ENCODE measurements at places on chromosomes 7 and 10. TPM values are rescaled to one million over a fixed set of nuclear protein-coding genes. Genes with fewer than 3 reads are reported as not detected.

GRCh38 chr7:8430643-8431042 is 2.8 kb upstream of the NXPH1 start:
- H3K27me3 ChIP-seq, result peaks cover 56% of the 10 kb centered on the region
- no peaks in the 10 kb centered on the region for H3K36me3 ChIP-seq
- peaks cover 24% of the 10 kb centered on the region for H3K4me1 ChIP-seq
- no peak overlapping the region for H3K27ac ChIP-seq
- DNase-seq, result no peak

DNA sequence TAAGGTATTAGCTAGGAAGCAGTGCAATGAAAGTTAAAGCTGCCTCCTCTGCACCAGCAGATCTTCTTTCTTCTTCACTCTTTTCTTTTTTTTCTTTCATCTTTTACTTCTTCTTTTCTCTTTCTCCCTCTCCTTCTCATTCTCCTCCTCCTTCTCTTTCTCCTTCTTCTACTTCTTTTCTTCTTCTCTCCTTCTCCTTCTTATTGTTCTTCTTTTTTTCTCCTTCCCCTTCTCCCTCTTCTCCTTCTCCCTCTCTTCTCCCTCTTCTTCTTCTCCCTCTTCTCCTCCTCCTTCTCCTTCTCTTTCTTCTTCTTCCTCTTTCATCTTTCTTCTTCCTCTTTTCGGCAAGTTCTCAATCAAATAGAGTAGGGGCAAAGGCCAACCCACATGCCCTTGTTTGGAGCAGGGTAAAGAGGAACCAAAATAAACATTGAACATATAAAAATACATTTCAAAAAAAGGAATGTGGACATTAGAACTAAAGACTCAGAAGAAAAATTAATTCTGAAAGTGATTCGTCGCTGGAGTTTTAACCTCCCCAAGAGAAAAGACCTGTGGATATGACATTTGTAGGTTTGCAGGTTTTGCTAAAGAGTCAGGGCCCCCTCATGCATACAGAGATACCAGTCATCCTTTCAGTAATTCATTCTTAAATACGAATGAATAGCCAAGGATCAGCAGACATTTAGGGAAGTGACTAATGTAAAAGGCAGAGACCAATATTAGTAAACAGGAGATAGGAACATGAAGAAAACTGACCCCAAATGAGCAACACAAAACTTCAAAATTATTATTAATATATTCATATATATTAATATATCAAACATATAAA is 93.0 kb upstream of the RSU1 start:
- peaks cover 23% of the 10 kb centered on the region for H3K4me1 ChIP-seq
- no peak overlapping the region for H3K4me3 ChIP-seq
- no peak for DNase-seq

- no peak for DNase-seq
- H3K4me1 ChIP-seq, result no peaks in the 10 kb centered on the region
- no peaks in the 10 kb centered on the region for H3K27me3 ChIP-seq
- H3K27ac ChIP-seq, result no peak overlapping the region
Measured at GRCh38 chr10:86594535-86594934, 59.8 kb upstream of the OPN4 start.

- H3K36me3 ChIP-seq, result no peaks in the 10 kb centered on the region
- no peak overlapping the region for H3K4me3 ChIP-seq
- no peak for DNase-seq
- no peak overlapping the region for H3K27ac ChIP-seq
- H3K27me3 ChIP-seq, result no peaks in the 10 kb centered on the region
Measured at GRCh38 chr7:41107330-41107937, 595.5 kb downstream of the INHBA start.

DNA sequence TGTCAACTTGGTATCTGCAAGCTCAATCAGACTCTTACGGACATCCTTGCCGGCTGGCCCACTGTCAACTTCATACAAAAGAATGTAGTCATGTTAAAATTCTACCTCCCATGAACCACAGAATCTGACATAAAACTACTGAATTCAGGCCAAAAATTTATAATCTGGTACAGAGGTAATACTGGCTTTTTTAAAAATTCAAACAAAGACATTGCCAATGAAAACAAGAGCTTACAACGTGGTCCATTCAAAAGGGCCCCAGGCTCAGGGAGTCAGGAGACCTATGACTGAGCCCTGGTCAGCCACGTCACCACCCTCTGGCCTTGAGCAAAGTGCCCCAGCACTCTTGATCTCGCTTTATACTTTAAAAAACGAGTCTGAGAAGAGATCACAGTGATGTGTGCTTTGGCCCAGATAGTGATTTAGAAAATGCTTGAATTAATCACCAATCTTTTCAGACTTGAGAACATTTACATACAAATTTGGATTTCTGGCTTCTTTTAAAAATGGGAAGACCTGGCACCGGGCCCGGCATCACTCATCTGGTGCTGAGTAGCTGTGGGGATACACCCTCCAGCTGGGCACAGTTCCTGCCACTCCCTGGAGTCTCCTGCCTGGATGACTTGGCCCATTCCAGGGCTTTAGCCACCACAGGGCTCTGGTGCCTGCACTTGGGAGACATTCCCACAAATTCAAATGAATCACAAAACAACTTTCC is 94.1 kb downstream of the PIP4K2A start:
- DNase-seq, result no peak
- peak overlapping the region; percentile 53 for H3K27ac ChIP-seq
- H3K4me3 ChIP-seq, result no peak overlapping the region
- H3K27me3 ChIP-seq, result no peaks in the 10 kb centered on the region

- H3K4me3 ChIP-seq, result no peak overlapping the region
- no peaks in the 10 kb centered on the region for H3K27me3 ChIP-seq
- DNase-seq, result no peak
- no peak overlapping the region for H3K27ac ChIP-seq
- no peaks in the 10 kb centered on the region for H3K4me1 ChIP-seq
- H3K36me3 ChIP-seq, result no peaks in the 10 kb centered on the region
Measured at GRCh38 chr7:54963155-54963554, 55.7 kb upstream of the EGFR start.

- H3K4me1 ChIP-seq, result peaks cover 1% of the 10 kb centered on the region
- no peaks in the 10 kb centered on the region for H3K27me3 ChIP-seq
- no peaks in the 10 kb centered on the region for H3K36me3 ChIP-seq
- no peak for DNase-seq
Measured at GRCh38 chr7:3892157-3892556, 591.1 kb downstream of the SDK1 start.

DNA sequence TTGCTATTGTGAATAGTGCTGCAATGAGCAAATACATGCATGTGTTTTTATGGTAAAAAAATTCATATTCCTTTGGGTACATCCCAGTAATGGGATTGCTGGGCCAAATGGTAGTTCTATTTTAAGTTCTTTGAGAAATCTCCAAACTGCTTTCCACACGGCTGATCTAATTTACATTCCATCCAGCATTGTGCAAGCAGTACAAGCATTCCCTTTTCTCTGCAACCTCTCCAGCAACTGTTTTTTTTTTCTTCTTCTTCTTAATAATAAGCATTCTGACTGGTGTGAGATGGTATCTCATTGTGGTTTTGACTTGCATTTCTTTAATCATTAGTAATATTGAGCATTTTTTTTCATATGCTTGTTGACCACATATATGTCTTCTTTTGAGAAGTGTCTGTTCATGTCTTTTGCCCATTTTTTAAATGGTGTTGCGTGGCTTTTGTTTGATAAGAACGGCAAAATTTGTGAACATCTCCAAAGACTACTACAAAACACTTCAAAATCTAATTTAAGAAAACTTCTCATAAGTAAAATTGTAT is 136.1 kb upstream of the MYO3A start:
- no peak overlapping the region for H3K27ac ChIP-seq
- no peaks in the 10 kb centered on the region for H3K27me3 ChIP-seq
- no peak overlapping the region for H3K4me3 ChIP-seq
- no peak for DNase-seq
- no peaks in the 10 kb centered on the region for H3K4me1 ChIP-seq
- peaks cover 2% of the 10 kb centered on the region for H3K36me3 ChIP-seq

DNA sequence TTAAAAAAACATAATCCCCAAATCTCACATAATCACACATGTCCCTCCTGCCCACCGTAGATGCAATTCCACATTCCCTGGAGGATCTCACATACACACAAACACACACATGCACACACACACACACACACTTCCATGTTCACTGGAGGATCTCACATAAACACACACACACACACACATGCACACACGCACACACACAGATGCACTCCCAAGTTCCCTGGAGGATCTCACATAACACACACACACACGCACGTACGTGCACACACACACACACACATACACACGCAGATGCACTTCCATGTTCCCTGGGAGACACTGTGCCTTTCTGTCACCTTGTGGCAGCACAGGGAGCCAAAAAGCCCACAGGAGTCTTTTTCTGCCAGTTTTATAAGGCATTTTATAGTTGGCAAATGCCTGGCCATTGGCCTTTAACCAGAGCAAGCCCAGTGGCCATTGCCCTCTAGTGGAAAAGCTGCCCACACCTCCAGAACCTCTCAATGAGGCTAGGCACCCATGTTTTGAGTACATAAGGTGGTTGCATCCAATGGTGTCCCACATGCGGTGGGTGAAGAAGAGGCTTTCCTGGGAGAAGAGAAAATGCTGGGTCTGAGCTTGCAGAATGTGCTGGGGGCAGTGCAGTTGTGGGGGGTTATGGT is 115.4 kb upstream of the ACBD5 start:
- H3K27me3 ChIP-seq, result no peaks in the 10 kb centered on the region
- no peak overlapping the region for H3K27ac ChIP-seq
- H3K4me3 ChIP-seq, result no peak overlapping the region
- peaks cover 2% of the 10 kb centered on the region for H3K4me1 ChIP-seq

GRCh38 chr10:6586501-6586900 is 6.4 kb upstream of the PRKCQ start:
- H3K27ac ChIP-seq, result no peak overlapping the region
- peaks cover 3% of the 10 kb centered on the region for H3K27me3 ChIP-seq

- H3K27me3 ChIP-seq, result peaks cover 3% of the 10 kb centered on the region
- H3K27ac ChIP-seq, result no peak overlapping the region
- H3K36me3 ChIP-seq, result no peaks in the 10 kb centered on the region
- no peak for DNase-seq
- no peak overlapping the region for H3K4me3 ChIP-seq
- H3K4me1 ChIP-seq, result no peaks in the 10 kb centered on the region
Measured at GRCh38 chr10:42971251-42971599, 105.6 kb upstream of the RET start.

- no peaks in the 10 kb centered on the region for H3K36me3 ChIP-seq
- no peak for DNase-seq
- H3K27ac ChIP-seq, result no peak overlapping the region
- H3K4me3 ChIP-seq, result no peak overlapping the region
Measured at GRCh38 chr10:29067161-29067560, 221.7 kb upstream of the LYZL1 start.

DNA sequence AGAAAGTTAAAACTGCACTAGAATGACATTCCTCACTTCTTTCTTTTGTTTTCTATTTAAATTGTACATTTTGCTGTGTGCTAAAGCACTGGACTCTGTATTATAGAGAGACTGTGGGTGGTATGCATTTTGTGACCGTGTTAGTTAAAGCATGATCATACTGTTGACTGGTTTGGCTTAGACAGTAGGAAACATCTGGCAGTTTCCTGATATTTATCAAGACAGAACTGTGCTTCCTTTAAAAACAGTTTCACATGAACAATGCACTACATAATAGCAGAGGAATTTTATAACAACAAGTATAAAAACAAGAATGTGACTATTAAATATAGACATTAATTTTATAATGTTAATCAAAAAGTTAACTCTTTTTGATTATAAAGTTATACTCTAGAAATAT is 23.1 kb downstream of the GNG11 start:
- H3K4me3 ChIP-seq, result no peak overlapping the region
- no peak overlapping the region for H3K27ac ChIP-seq
- no peaks in the 10 kb centered on the region for H3K27me3 ChIP-seq
- no peaks in the 10 kb centered on the region for H3K36me3 ChIP-seq
- H3K4me1 ChIP-seq, result no peaks in the 10 kb centered on the region

GRCh38 chr10:52814506-52814905 is 41.9 kb upstream of the MBL2 start:
- no peaks in the 10 kb centered on the region for H3K36me3 ChIP-seq
- no peaks in the 10 kb centered on the region for H3K27me3 ChIP-seq
- no peak overlapping the region for H3K27ac ChIP-seq
- no peak overlapping the region for H3K4me3 ChIP-seq

DNA sequence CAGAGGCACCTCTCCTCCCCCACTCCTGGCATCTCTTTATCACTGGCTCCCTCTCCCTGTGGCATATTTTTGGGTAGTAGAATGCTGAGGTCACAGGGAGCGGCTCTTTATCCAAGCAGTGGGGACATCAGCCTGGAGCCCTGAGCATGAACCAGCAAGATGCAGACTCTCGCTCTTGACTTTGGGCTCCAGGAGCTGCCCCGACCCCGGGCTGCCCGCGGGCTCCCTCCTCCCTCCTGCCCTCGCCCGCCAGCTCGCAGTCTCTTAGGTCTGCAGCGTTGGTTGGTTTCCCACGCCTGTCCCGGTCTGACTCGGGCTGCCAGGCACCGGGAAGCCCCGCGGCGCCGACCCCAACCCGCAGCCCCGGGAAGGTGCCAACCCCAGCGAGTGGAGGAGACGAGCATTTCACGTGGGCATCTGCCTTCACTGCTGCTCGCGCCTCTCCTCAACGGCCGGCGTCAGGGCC is 1.3 kb downstream of the INSYN2A start:
- peak overlapping the region; percentile 71 for H3K4me3 ChIP-seq
- peak; percentile 8 for DNase-seq
- H3K4me1 ChIP-seq, result peaks cover 5% of the 10 kb centered on the region
- peaks cover 66% of the 10 kb centered on the region for H3K27me3 ChIP-seq
- no peak overlapping the region for H3K27ac ChIP-seq
- no peaks in the 10 kb centered on the region for H3K36me3 ChIP-seq

DNA sequence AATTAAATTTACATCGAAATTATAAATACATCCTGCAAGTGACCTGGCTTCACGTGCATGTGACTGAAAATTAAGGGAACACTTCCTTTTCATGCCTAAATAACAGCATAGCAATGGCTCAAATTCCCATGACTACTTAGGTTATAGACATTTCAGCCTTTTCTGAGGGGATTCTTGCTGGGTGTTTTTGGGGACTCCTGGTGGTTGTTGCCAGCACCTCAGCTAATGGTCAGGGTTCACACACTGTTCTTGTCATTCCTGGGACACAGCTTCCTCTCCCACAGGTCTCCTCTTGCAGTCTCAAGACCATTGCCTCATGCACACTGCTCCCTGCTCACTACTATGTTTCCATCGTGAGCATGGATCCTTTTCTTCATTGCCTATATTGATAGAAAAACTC is 148.9 kb upstream of the GLI3 start:
- no peaks in the 10 kb centered on the region for H3K36me3 ChIP-seq
- no peak for DNase-seq
- no peaks in the 10 kb centered on the region for H3K4me1 ChIP-seq
- no peak overlapping the region for H3K27ac ChIP-seq
- H3K4me3 ChIP-seq, result no peak overlapping the region

GRCh38 chr7:120273476-120273975 is 551 bp downstream of the KCND2 start:
- peaks cover 66% of the 10 kb centered on the region for H3K27me3 ChIP-seq
- peak overlapping the region; percentile 84 for H3K27ac ChIP-seq
- peak overlapping the region; percentile 98 for H3K4me3 ChIP-seq
- H3K36me3 ChIP-seq, result peaks cover 5% of the 10 kb centered on the region
- peaks cover 14% of the 10 kb centered on the region for H3K4me1 ChIP-seq

- no peaks in the 10 kb centered on the region for H3K36me3 ChIP-seq
- no peak overlapping the region for H3K27ac ChIP-seq
- DNase-seq, result no peak
- no peaks in the 10 kb centered on the region for H3K4me1 ChIP-seq
- H3K4me3 ChIP-seq, result no peak overlapping the region
Measured at GRCh38 chr7:122454776-122455507, 150.4 kb upstream of the FEZF1 start.

MMRN2 gene
- total RNA-seq, result 0.27 TPM

OR2F2 gene
- total RNA-seq, result not detected

ANKRD30A gene
- not detected for total RNA-seq

GRID1 gene
- 1.1 TPM for total RNA-seq

TEX36 gene
- not detected for total RNA-seq

FHIP2A gene
- 14.4 TPM for total RNA-seq

SH2D4B gene
- total RNA-seq, result 0.09 TPM

RSPH10B gene
- total RNA-seq, result 0.07 TPM

GIMAP8 gene
- not detected for total RNA-seq

AGAP6 gene
- 18.1 TPM for total RNA-seq

Data from neural crest cell (in vitro differentiated cells).